ENCODE measurements at places on chromosomes 12 and 14. TPM values are rescaled to one million over a fixed set of nuclear protein-coding genes. Genes with fewer than 3 reads are reported as not detected.

The ACVRL1 gene
- 520 TPM for total RNA-seq

The GDF3 gene
- not detected for total RNA-seq

The PEBP1 gene
- total RNA-seq: 153 TPM

The CLEC4D gene
- not detected for total RNA-seq

The ATL1 gene
- 0.81 TPM for total RNA-seq

The NIN gene
- total RNA-seq: 41.3 TPM

The KLHL33 gene
- not detected for total RNA-seq

The SYCP3 gene
- total RNA-seq: 0.09 TPM

The A2M gene
- total RNA-seq: 31.1 TPM

The KRT2 gene
- total RNA-seq: not detected

The CREBL2 gene
- total RNA-seq: 37.3 TPM

The SERPINA6 gene
- total RNA-seq: not detected

The HPD gene
- not detected for total RNA-seq

The ANKRD33 gene
- 0.09 TPM for total RNA-seq

The MUCL1 gene
- total RNA-seq: not detected

The VASH1 gene
- 101 TPM for total RNA-seq

The GPHN gene
- total RNA-seq: 10.7 TPM

The ARMH4 gene
- total RNA-seq: 1.0 TPM

The CCDC177 gene
- total RNA-seq: not detected

The REM2 gene
- total RNA-seq: 0.09 TPM

Data from endothelial cell of coronary artery (primary cell).